CD4-positive, alpha-beta T cell treated with Interferon alpha-2 for 1 hour (primary cell): ENCODE measurements at places on chromosomes 4 and X.

- no peak for DNase-seq
Observed at GRCh38 chr4:139508581-139509237, 47.3 kb downstream of the SETD7 start.

GRCh38 chr4:146336410-146336807 is 122.1 kb downstream of the REELD1 start:
- DNase-seq: no peak

- no peak for DNase-seq
Observed at GRCh38 chrX:16593801-16594200, 56.2 kb upstream of the S100G start.

DNA sequence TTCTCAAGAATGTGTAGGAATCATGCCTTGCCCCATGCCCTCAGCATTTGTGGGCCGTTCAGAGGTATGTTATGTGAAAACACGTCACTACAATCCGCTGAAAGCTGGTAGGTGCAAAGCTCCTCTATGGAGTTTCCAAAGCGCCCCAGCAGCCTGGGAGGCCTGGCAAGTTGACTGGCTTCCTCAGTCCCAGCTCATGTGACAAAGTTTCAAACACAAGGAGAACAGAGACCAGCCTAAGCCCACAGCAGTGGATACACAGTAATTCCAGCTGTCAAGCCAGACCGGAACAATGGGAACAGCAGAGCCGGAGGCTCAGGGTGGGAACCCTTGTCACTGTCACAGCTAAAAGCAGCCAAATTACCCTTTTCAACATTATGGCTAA is 33.5 kb downstream of the NAT8L start:
- no peak for DNase-seq

DNA sequence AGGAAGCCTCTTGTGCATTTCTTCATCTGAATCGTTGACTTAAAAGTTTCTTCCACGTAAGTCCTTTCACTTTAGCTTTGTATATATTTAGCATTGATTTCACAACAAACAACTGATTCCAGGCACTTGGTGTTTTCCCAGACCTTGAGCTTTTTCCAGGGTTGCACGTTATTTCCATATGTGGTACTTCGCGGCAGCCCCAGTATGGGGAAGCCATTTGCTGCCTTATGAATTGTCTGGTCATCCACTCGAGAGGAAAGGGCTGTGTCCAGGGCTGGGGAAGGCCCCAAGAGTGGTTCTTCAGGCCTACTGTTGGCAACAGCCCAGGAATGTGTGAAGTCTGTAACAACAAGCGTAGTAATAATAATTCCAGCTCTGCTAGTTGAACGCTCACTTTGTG is 2.8 kb upstream of the TLR8 start:
- no peak for DNase-seq

- DNase-seq: no peak
Observed at GRCh38 chr4:48792348-48793006, 12.4 kb upstream of the FRYL start.

GRCh38 chr4:154041640-154042039 is 252.8 kb upstream of the SFRP2 start:
- DNase-seq: no peak

GRCh38 chr4:5260121-5260520 is 208.8 kb downstream of the STK32B start:
- DNase-seq: no peak

- no peak for DNase-seq
Observed at GRCh38 chr4:173490817-173491528, 39.1 kb downstream of the HAND2 start.

- DNase-seq: no peak
Observed at GRCh38 chr4:111360906-111361305, 738.0 kb upstream of the PITX2 start.

DNA sequence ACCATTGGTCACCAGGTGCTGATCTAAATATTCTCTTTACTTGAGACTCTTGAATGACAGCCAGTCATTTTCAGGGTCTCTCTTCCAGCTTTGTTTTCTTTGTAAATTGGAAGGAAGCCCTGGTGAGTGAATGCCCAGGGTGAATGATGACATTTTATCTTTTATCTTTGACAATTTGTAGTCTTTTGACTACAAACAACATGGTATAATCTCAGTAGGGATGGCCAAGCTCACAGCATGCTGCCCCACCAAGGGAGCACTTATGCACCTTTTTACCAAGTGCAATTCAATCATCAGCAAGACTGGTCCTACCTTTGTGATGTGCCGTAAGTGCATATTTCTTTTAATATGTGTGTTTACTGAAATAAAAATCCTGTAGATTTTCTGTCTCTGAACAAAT is 5.7 kb downstream of the AFM start:
- no peak for DNase-seq

- DNase-seq: peak; percentile 42
Observed at GRCh38 chr4:82201805-82202641, 171.8 kb downstream of the HNRNPD start.

DNA sequence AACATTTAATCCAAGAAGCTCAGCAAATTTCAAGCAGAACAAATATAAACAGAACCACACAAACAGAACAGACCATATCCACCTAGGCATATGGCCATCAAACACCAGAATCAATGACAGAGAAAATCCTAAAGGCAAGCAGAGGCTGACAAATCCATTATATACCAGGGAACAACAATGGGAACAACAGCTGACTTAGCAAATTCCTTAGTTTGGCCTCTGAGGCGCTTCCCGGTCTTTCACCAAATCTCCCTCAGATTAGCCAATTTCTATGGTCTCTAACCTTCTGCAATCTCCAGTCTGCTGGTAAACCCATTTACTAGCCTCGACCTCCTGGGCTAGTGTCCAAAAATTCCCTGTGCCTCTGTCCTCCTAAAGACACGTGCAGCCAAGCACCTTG is 59.2 kb downstream of the GPR143 start:
- DNase-seq: no peak

DNA sequence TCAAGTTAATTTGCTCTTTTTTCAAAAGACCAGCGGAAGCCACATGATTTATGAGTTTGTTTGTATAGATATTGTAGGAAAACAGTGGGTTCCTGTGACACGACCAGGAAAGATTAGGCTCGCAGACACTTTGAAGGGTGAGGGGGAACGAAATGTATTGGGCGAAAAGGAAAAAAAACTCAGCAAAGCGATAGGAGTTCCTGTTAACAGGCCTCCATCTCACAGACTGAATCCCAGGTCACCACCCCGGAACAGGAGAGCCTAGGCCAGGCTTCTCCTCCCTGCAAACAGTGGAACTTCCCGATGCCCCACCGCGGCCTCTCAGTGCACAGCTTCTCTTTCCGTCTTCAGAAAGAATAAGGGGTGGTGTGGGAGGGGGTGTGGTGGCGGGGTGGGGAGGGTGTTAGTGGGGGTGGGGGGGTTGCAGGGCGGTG is 181.8 kb upstream of the GPRIN3 start:
- no peak for DNase-seq

- DNase-seq: no peak
Observed at GRCh38 chrX:9429767-9430166, 35.1 kb upstream of the TBL1X start.

GRCh38 chrX:42107495-42108488 is 184.4 kb upstream of the CASK start:
- DNase-seq: no peak

GRCh38 chr4:20676501-20677197 is 23.6 kb upstream of the PACRGL start:
- DNase-seq: no peak

DNA sequence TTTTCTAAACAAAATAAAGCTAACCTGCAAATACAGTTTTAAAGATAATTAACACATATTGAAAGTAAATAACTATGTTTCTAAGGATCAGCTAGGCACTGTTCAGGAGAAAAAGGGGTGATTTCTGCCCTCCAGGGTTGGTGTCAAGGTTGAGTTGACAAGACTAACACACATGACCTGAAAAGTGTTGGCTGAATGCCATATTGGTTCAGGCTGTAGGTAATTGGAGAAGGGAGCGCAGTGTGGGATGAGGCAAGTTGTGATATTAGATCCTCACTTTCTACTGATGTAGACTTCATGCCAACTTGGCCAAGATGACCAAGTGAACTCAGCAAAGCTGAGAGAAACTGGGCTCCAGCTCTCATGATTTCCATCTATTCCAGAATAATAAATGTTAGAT is 42.2 kb downstream of the PPM1K start:
- DNase-seq: no peak

DNA sequence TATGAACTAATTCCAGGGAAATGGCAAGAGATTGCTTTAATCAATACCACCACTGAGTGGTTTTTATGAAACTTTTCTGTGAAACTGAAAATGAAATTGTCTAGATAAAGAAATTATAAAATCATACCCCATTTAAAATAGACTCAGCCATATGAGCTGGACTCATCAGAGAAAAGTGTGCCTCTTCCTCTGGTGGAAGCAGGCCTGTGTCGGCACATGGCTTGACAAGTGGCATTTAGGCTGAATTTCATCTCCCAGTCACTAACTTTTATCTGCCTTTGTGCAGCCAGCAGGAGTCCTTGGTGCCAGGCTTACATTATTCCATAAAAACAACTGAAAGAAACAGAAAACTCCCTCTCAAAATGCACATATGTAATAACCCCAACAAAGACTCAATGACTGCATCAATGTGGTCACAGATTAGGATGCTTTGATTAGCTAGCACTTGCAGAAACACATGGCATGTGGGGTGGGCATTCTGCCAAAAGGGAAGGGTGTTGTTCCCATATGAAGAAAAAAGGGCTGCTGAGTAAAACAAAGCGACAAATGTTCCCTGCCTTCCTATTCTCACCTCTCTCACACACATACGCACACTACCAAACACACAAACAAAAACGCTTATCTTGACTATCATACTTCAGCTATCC is 232.3 kb downstream of the PABPC4L start:
- no peak for DNase-seq

DNA sequence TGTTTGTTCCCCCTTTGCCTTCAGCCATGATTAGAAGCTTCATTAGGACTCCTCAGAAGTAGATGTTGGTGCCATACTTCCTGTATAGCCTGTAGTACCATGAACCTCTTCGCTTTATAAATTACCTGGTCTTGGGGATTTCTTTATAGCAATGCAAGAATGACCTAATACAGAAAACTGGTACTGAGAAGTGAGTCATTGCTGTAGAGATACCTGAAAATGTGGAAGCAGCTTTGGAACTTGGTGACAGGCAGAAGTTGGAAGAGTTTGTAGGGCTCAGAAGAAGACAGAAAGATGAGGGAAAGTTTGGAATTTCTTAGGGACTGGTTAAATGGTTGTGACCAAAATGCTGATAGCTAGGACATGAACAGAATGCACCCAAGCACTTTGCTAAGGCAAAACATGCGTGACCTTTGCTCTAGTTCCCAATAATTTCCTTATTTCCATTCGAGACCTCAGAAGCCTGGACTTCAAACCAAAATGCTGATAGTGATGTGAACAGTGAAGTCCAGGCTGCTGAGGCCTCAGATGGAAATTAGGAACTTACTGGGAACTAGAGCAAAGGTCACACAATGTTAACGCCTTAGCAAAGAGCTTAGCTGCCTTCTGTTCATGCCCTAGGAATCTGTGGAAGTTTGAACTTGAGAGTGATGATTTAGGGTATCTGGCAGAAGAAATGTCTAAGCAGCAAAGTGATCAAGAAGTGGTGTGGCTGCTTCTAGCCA is 3.0 kb upstream of the USP46 start:
- no peak for DNase-seq

DNA sequence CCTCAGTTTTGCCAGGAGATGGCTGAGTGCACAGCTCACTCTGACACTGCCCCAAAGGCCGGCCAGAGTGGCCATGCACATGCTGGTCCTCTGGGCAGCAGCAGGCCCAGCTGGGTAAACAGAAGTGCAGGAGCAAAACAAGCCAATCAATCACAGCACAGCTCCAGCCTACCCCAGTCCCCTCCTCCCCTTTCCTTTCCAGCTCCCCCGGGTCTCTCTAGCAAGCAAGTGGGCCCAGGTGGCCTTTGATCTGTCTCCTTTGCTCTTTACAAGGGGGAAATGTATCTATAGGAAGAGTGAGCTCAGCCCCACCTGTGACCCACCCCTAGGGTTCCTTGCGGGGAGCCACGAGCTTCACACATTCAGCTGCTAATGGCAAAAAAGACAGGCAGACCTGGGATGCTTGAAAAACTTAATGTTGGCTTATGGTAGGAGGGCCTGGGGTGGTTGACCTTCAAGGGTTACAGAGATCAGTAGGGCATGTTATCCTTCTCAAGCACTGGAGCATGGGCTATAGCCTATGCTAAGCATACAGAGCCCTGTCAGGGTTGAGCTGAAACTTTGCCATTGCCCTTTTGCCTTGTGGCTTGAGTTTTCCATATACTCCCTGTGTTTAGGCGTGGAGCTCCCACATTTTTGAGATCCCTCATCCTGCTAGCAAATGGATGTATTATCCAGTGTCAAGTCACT is 57.8 kb upstream of the PLAC1 start:
- no peak for DNase-seq

- no peak for DNase-seq
Observed at GRCh38 chr4:111018216-111018615, 395.3 kb upstream of the PITX2 start.

GRCh38 chr4:61783050-61783449 is 582.9 kb downstream of the ADGRL3 start:
- DNase-seq: no peak

DNA sequence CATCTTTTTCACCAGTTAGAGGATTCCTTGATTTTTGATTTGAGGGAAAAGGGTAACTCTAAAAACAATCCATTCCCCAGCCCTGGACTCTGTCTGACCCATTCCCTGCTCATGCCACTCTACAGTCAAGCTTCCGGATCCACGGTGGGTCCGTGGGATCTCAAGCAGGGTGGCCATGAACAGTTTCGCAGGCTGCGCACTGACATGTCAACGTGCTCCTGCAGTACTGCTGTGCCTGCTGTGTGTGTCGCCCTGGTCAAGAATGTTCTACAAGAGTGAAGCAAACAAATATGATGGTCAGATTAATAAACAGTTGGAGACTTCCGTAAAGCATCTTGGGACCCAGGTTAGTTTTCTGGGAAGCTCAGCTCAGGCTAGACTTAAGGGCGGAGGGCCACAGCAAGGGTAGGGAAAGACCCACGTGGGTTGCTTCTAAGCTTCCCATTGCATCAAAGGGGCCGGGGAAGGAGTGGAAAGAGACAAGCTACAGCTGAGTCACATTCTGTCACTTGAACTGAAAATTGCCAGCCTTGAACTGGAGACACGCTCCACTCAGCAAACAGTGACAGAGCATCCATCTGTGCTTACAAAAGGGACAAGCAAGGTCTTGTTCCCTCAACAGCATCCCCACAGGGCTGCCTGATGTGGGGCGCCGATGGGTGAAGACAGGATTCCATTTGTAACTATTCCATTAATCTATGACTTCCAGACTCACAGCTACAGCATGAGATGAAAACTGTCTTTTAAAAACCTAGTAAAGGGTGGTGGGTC is 81.8 kb downstream of the MTMR1 start:
- DNase-seq: no peak

- DNase-seq: no peak
Observed at GRCh38 chr4:20764366-20764992, 64.2 kb downstream of the PACRGL start.

- DNase-seq: no peak
Observed at GRCh38 chr4:22238742-22239141, 277.1 kb downstream of the ADGRA3 start.

- DNase-seq: peak; percentile 37
Observed at GRCh38 chrX:118717678-118718391, 9.6 kb upstream of the IL13RA1 start.

- no peak for DNase-seq
Observed at GRCh38 chrX:67726018-67726417, 182.2 kb downstream of the AR start.
